Upper lobe of right lung (tissue), 1 donor: ENCODE measurements at places on chromosomes 13 and 19.
A peak's percentile ranks its signal among the peaks of the same experiment; 100 is the strongest.

- DNase-seq: no peak
Observed at GRCh38 chr13:43238341-43239083, 215.1 kb downstream of the DNAJC15 start.

DNA sequence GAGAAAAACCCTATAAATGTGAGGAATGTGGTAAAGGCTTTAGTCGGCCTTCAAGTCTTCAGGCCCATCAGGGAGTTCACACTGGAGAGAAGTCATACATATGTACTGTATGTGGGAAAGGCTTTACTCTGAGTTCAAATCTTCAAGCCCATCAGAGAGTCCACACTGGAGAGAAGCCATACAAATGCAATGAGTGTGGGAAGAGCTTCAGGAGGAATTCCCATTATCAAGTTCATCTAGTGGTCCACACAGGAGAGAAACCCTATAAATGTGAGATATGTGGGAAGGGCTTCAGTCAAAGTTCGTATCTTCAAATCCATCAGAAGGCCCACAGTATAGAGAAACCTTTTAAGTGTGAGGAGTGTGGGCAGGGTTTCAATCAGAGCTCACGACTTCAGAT is 11.7 kb downstream of the ZNF226 start:
- no peak for DNase-seq

DNA sequence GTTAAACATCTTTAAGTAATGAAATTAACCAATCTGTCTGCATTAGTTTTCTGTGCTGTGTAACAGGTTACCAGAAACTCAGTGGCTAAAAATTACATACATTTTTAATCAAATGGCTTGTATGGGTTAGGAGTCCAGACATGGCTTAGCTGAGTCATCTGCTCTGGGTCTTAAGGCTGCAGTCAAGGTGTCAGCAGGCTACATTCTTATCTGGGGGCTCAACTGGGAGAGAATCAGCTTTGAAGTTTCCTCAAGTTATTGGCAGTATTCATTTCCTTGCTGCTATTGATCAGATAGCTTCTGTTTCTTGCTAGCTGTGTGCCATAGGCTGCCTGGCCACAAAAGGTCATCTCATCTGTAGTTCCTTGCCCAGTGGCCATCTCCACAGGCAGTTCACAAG is 1163.0 kb downstream of the DIAPH3 start:
- no peak for DNase-seq

- no peak for DNase-seq
Observed at GRCh38 chr13:57653229-57653989, 21.9 kb downstream of the PCDH17 start.

DNA sequence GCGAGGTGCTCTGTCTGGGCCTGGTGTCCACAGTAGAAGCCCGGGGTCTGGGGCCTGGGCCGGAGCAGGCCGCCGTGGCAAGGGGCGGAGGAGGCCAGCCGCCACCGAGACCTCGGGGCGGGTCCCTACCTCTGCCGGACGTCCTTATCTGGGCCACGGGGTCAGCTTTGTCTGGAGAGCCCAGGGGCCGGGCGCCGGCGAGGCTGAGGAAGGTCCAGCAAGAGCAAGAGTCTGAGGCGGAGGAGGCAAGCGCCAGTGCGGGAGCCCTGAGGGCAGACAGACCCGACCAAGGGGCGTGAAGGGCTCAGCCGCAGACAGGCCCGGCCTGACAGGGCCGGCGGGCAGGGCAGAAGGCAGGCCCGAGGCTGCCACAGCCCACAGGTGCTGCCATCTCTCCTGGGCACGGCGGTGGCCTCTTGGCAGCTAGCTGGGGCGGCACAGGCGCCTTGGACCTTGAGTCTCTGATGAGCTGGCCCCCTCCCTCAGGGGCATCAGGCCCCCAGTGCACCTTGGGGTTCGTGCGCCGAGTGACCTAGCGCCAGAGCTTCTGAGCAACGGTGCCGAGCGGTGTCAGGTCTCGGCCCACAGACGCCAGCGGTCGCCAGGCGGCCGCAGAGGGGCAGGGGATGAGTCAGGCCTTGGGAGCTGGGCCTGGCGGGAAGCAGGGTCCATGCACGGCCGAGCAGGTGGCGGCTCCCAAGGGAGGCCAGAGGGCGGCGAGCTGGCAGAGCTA is 19.1 kb upstream of the AKAP8 start:
- no peak for DNase-seq

GRCh38 chr13:43036351-43037250 is 13.2 kb downstream of the DNAJC15 start:
- peak; percentile 70 for DNase-seq

- no peak for DNase-seq
Observed at GRCh38 chr13:35925669-35926068, 205.5 kb downstream of the DCLK1 start.

DNA sequence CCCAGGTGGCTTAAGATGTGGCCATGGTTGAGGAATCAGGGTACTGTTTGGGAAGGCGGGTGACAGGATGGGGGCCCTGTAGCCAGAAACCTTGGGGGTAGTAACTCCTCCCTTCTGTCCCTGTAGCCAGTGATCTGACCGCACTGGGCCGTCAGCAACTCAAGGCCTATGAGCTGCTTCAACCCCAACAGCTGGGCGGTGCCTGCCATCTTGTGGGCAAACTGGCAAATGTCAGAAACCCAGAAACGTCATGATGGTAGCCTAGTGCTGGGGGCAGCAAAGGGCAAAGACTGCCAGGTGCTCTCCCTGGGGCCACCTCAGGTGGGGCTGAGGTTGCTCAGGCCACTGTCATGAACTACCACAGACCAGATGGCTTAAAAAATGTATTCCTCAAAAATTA is 3.5 kb downstream of the COPE start:
- DNase-seq: no peak

- DNase-seq: no peak
Observed at GRCh38 chr13:96858133-96858826, 136.0 kb downstream of the OXGR1 start.

DNA sequence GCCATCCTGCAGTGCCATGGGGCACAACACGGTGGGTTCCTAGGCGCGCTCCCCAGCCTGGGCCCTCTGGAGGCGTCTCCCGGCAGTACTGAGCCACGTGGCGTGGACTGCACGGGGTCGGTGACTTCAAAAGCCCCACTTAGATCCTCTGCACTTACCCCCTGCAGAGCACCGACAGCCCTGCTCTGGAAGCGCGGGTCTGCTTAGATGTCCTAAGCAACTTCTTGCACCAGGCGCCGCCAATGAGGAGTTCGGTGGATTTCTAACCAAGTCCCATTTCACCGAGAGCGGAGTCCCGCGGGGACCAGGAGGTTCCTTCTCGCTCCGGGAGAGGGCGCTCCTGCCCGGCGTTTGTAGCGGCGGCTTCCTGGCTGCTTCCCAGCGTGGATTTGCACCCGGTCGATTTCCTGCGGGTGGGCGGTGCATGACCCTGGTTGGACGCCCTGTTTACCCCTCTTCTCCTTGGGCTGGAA is 25.2 kb upstream of the ZNF845 start:
- DNase-seq: peak; percentile 70

GRCh38 chr13:22915442-22916082 is 265.2 kb upstream of the SGCG start:
- peak; percentile 81 for DNase-seq

DNA sequence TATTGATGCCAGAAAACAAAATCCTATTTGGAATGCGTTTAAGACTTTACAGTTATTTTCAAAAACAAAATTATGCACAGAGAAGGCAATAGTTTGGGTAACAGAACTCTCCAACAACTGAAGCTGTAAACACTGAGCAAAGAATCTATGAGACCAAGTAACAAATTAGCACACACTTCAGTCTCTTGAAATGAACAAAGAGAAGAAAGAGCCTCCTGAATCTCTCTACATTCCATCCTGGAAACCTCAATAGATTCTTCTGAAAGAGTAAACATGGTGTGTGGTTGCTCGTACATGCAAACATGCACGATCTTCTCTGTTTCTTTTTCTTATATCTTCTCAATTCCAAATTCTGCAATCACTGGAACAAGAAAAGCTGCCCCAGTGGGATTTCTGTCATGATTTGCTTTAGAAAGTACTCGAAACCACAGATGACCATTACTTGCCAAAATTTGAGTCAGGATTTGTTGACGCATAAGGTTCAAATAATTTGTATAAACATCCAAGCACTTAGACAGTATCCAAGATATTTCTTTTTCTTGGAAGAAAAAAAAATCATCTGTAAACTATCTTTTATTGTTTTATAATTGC is 137.9 kb upstream of the DACH1 start:
- DNase-seq: no peak

GRCh38 chr13:51996641-51997040 is 14.6 kb downstream of the ATP7B start:
- no peak for DNase-seq

GRCh38 chr19:10888421-10888866 is 17.1 kb downstream of the CARM1 start:
- no peak for DNase-seq

GRCh38 chr13:108728370-108728769 is 99.0 kb downstream of the MYO16 start:
- DNase-seq: no peak

- no peak for DNase-seq
Observed at GRCh38 chr19:14758816-14759215, 19.5 kb downstream of the ADGRE2 start.

DNA sequence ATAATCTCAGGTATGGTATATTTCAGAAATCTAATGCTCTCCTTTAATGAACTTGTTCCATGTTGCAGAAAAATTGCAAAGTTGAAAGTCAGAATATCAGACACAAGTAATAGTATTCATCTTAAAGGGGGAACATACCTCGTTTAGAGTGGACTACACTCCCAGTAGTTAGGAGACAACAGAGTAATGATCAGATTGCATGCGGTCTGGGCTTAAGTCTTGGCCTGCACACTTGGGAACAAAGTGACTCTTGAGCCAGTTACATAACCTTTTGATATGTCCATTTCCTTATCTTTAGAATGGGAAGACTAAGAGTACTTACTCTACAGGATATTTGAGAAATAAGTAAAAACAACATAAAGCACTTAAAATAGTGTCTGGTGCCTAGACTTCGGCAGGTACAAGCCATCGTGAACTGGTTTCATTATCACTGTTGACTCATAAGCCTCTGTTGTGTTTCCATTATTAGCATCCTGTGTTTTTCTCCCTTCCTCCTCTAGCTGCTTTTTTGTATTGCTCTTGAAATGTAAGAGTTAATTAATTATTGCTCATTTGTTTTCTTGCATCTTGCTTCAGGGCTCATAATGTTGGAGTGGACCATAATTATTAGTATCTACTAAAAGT is 53.0 kb downstream of the DPY19L3 start:
- no peak for DNase-seq

- DNase-seq: peak; percentile 90
Observed at GRCh38 chr19:33235269-33235995, 9.8 kb upstream of the SLC7A10 start.

- no peak for DNase-seq
Observed at GRCh38 chr19:40502647-40503319, 36.0 kb downstream of the SPTBN4 start.

GRCh38 chr19:13066933-13067807 is 35.5 kb downstream of the LYL1 start:
- no peak for DNase-seq

DNA sequence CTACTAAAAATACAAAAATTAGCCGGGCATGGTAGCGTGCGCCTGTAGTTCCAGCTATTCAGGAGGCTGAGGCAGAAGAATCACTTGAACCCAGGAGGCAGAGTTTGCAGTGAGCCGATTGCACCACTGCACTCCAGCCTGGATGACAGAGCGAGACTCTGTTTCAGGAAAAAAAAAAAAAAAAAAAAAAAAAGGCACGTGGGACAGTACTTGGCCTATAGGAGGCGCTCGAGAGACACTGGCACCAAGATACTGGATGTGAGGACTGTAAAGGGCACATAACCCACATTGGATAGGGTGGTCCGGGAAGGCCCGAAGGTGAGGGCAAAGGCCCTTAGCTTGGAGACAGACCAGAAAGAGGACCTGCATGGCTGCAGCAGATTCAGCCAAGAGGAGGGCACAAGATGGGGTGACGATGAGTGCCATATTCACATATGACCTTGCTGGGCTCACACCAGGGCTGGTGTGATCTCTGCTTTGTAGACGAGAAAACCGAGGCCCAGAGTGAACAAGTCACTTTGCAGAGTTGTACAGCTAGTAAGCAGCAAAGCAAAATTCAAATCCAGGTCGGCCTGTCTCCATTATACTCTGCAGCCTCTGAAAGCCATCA is 89.4 kb downstream of the DPF1 start:
- DNase-seq: no peak

DNA sequence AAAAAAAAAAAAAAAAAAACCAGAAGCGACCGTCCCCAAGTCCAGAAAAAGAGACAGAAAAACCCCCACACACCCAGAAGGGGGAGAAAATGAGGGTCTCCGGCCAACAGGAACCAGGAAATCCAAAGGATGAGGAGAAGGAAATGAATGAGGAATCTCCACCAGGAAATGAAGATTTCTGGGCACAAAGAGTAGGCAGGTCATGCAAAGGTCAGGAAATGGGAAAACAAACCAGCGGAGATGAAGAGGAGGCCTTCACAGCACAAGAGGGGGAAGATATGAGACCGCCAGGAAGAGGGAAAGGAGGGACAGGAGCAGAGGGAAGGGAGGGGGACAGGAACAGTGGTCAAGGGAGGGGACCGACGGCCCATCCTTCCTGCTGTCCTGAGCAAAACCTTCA is 5.8 kb downstream of the TEAD2 start:
- DNase-seq: no peak

GRCh38 chr19:17107546-17108452 is 32.2 kb downstream of the MYO9B start:
- peak; percentile 78 for DNase-seq
